ENCODE measurements at places on chromosomes 2 and 18.

DNA sequence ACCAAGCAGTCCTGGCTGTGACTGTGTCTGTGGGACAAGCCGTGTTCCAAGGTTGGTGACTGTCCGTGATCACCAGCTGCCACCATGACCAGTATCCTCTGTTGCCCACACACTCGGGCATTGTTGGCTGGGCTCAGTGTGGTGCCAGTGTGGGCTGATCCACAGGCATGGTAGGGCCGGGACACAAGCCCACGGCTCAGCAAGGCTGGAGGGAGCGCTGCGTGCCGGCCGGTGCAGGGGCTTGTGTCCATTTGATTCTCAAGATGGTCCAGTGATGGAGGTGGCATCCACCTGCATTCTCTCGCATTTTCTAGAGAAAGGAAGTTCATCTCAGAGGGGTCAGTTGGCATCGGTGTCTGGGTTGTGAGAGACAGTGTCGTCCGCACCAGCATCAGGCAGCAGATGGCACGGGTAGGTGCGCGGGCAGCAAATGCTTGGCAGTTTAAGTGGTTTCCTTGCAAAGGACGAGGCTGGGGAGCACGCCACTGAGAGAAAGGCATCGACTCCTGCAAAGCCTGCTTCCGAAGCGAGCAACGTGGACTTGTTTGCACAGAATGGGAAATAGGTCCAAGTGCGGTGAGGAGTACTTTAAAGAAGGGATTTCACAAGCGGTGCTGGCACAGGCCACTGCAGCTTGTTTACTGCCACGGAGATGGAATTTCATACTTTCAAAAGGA is 20.9 kb downstream of the TWIST2 start:
- no peak for DNase-seq

GRCh38 chr2:42713920-42714319 is 50.0 kb downstream of the OXER1 start:
- no peak for DNase-seq

DNA sequence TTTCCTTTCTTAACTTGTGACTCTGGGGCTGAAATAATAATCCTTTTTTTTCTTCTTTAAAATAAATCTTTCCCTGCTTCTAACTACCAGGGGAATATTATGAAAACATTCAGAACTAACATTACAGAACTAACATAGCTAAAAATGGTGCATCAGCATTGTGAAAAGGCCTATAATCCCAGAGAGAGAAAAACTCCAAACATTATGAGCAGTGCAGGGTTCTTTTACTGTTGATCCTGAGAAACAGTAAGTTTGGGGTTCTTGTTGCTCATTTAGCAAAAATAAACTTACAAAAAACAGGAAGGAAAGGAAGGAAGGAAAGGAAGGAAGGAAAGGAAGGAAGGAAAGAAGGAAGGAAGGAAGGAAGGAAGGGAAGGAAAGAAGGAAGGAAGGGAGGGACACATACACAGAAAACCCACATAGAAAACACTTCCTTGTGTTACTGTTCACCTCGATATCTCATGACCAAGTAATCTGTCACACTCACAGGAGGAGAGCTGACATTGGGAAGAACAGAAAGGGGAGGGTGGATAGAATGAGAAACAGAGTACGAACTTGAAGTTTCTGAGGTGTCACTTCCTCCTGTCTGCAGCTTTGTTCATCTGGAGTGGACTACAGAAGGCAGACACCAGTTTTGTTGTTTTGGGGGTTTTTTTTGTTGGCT is 18.4 kb upstream of the PIK3C3 start:
- DNase-seq = no peak

DNA sequence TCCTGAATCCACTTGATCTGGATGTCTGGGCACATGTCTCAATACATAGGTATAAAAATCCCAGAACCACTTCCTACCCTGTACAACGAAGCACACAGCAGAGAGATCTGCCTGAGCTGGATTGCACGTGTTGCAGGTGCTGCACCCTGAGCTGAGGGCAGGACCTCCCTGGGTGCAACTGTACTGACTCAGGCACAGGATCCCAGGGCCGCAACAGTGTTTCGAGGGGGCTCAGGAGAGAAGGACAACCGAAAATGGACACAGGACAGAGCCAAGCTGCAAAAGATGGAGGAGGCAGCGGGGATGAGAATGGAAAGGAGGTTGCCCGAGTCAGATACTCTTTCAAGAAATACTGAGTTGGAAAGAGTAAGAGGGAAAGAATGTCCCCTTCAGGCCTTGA is 354.1 kb downstream of the EIPR1 start:
- no peak for DNase-seq

GRCh38 chr2:36659872-36660312 is 36.6 kb upstream of the VIT start:
- no peak for DNase-seq

DNA sequence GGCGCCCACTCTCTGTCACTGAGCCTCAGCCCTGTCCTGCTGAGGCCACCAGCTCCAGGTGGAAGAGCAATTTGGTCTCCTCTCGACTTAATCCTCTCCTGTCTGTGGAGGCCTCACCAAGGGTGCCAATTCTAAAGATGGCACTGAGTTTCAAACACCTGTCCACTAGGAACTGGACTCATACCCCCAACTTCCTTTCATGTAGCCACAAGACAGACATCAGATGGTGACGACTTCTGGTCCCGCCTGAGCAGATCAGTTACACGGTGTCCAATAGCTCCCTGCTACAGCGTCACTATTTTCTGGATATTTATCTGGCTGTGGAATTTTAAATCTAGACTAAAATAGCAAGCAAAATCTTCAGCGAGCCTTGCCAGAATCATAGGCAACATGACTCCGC is 24.5 kb upstream of the SP5 start:
- no peak for DNase-seq

DNA sequence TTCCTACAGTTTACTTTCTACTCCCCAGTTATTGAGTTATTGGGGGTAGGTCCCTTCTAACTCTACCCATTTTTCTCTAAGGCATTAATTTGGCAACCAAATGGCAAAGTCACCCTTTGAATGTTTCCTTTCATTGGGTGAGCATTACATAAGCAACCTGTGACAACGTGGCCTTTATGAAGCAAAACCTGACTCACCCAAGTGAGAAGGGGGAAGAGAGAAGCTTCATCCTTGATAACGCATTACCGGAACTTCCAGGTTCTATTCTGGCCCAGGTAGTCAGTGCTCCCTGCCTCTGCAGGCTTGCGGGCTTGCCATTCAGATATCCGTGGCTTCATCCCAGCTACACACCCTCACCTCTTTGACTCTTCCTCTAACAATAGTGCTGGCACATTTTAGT is 39.1 kb upstream of the FAM124B start:
- no peak for DNase-seq

Data from stimulated activated CD4-positive, alpha-beta T cell treated with anti-CD3 and anti-CD28 coated beads, TNF-alpha, amount 100 ng/mL, for 1 hour (primary cell).